GM19239 (cell line): ENCODE measurements at places on chromosomes 3 and 15.

DNA sequence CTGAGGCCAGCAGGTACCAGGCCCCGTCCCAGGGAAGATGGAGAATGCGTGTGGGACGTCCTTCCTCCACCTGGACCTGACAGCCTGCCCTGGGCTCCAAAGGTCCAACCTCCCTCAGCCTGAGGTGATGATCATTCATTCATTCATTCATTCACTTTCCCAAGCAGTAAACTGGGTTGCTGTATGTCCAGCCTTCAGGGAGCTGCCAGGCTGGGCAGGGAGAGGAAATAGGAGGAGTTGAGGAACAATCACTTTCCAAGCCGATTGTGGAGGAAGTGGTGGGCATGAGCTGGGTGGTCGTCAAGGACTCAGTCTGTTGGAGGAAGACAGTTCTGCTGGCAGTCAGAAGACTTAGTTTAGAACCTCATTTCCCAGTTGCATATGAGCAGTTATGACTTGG, 10.2 kb upstream of the CCDC33 start:
- DNase-seq, result no peak

DNA sequence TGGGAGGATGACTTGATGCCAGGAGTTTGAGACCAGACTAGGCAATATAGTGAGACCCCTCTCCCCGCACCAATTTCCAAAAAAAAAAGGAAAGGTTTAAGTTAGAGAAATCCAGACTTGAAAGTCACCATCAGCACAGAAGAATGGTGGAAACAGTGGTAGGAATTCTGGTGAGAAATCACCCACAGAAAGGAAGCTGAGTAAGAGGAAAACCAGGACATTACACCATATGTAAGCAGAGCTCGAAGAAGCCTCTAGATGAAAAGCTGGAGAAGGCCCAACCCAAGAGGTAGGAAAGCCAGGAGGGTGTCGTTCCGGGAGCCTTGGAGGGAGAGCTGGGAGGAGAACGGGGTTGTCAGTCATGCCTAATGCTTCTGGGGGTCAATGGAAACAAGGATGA, 40.5 kb downstream of the RASGRP1 start:
- no peak for DNase-seq

DNA sequence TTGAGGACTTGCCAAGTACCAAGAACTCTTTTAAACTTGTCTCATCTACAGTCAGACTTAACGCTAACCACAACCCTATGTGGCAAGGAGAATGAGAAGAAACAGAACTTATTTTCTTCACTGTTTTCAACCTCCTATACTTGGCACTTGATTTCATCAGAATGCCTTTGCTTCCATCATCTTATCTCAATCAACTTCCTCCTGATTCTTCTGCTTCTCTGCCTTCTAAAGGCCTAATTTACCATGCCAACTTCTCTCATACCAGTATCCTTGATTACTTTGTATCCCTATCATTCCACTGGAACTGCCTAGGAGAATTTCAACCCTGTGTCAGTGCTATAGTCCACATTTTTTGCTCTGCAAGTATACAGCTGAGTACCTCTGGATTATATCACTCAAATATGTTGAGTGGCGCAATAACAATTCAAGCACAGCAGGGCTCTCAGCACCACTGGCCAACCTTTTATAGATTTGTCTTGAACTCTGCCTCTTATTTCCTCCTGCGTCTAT, 413.6 kb downstream of the ROBO1 start:
- no peak for DNase-seq

DNA sequence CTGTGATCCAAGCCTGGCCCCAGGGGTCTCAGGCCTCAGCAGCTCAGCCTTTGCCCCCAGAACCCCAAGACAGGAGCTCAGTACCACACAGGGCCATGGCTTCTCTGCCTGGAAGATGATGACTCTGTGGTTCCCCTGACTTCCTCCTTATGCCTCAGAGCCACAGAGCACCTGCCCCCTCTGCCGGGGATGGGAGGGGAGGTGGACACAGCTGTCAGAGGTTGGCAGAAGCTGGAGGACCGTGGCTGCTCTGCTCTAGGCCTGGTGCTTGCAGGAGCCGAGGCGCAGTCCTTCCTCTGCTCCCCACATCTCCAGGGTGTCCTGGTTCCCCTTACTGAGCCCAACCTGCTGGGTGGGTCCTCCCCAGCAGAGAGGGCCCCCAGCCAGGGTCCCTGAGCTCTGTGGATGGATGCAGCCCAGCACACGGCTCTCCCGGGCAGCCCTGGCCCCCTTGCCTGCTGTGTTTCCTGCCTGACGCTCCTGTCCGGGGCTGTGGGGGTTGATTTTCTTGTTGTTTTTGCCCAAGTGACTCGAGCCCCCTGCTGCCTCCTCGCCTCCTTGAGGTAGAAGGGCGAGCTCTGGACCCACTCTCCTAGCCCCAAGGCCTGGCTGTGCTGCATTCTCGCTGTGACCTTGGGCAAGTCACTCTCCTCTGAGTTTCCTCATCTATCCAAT, 36.6 kb downstream of the PSTPIP1 start:
- peak; percentile 61 for DNase-seq

- DNase-seq, result no peak
Measured at GRCh38 chr3:113249111-113249510, 37.8 kb downstream of the BOC start.

DNA sequence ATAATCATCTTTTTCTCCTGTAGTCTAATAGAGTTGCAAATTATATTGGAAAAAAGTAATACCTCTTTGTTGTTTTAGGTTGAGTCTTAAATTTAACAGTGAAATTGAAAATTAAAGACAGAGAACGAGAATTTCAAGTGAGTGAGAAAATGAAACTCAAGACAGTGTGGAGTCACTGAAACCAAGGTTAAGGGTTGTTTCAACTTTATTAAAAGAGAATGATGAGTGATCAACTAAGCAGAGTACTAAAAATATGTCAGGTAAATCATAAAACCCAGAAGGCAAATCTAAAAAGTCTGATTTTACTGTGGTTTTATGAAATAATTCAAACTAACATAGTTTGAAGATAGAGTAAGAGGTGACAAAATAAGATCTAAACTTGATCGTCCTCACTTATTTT, 782.5 kb upstream of the SEMA6D start:
- no peak for DNase-seq

DNA sequence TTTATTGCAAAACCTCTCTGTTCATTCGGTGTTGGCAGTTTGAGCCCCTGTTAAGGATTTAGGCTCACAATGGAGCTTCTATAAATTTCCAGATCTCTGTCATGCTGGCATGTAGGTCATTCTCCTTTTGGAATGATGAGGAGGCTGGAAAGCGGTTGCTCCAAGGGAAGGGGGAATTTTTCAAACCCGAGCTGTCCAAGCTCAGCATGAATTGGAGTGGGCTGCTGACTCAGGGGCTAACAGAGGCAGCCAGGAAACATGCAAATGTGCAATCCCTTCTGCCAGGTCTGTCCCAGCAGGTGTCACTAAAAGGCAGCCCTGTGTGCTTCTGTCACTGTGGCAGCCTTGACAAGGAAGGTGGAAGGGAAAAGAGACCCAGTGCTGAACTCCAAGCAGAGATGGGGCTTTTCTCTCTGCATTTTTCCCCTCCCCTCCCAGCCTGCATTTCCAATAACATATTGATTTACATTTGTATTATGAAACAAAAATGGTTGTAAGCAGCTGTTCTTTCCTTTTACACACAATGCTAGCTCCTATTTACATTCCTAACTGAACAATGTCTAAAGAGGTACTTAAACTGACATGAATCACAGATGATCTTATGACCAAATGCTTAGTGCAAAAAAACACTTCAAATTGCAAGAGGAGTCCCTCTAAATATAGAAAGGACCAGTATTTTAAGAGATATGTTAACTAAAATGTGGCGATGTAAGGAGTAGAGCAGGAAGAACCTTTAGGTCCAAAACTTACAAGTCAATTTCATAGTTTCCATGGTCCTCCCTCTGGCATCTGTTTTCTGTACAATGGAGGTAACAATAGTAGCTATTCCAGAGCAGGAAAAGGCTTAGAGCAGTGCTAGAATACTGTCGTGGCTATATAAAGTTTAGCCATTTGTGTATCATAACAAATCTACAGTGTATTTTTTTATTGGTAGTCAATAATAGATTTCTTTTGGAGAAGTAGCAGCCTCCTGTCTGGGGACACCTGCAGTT, 84.5 kb upstream of the ATP10A start:
- DNase-seq, result no peak
